ENCODE measurements at places on chromosomes 2 and 18.

GRCh38 chr2:224551693-224552092, 33.5 kb downstream of the CUL3 start:
- no peak for DNase-seq

DNA sequence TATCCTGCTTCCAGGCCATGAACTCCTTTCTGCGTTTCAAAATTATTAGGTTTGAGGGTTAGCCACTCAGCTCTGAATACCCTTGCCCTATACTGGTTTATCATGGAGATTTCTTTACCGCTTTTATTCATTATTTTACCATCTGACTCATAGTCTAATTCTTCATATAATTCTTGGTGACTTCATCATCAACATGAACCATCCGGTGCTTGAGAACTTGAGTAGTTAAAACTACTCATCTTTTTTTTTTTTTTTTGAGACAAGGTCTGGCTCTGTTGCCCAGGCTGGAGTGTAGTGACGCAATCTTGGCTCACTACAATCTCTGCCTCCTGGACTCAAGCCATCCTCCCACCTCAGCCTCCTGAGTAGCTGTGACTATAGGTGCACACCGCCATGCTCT, 94.2 kb upstream of the LHCGR start:
- no peak for DNase-seq

DNA sequence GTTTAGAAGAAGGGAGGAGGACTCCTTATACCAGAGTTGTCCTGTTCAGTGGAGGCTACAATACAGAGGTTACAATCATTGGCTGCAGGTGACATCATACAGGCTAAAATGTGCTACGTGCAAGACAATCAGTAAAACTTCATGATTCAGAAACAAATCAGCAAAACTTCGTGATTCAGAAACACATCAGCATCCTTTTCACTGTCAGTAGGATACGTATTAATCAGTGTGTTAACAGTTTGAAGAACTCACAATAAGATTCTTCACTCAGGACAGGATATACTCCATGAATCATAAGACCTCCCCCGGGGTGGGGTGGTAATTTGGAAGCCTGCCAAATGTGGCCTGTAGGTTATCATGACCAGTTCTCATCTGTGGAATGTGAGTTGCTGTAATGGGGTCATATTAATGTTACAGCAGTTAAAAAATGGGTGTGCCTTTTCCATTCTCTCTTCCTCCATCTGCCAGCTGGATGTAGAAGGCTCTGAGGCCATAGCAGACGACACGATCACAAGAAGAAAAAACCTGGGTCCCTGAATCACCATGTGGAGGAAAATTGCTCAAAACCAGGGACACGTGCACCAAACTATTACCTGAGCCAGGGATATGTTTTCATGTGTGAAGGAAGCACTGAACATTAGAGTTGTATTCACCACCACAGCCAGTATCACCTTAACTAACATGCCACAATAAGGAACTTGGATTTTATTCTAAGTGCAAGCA, 134.8 kb upstream of the CREB1 start:
- no peak for DNase-seq

GRCh38 chr2:240478346-240479110, 43.1 kb downstream of the GPC1 start:
- DNase-seq, result no peak

DNA sequence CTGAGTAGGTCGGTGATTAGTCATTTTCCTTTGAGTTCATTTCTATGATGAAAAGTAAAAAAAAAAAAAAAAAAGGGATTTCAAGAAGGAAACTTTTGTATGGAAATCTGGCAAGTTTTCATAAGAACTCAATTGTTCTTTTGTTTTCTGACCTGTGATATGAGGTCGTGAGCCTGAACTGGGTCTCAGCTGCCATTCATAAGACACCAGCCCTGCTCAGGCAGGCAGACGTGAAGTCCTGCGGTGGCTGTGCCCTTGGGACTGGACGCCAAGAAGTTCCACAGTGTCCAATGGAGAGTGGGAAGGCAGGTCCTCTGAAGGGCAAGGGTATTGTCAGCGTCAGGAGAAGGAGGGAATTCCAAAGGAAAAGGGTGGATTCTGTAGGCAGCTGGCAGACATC, 183.9 kb downstream of the NCK2 start:
- no peak for DNase-seq

DNA sequence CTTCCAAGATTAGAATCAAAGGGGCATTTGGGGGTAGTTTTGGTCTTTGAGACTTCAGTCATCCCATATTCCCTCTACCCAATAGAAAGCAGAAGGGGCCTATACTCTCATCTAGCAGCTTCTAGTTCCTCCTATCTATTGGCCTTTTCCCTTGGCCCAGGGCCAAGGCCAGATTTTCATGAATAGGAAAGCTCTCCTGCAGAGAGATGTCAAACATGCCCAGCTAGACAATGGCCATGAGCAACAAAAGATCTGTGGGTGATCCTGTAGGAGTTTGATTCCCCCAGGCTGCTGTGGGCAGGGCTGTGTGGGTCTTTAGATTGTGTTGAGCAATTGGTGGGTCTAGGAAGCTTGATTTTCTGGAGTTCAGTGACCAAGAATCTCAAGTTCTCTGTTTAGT, 2.9 kb upstream of the ADCYAP1 start:
- DNase-seq, result no peak

DNA sequence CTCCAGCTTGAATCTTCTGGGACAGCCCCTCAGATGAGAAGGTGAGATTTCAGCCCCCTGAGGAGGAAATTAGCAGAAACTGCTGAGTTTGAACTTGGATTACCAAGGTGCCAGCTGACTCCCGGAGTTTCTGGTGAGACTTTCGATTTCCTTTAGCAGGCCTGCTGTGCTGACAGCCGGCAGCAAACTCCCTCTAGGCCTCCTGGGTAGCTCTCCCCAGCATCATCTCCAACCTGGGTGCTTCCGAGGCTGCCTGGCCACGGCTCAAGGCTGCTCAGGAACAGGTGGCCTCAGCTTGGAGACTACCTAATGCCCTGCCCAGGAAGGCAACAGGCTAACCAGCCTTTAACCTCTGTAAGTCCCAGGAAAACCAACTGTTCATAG, 16.5 kb downstream of the SDC1 start:
- no peak for DNase-seq

- DNase-seq, result no peak
Measured at GRCh38 chr2:136019306-136019705, 33.9 kb upstream of the DARS1 start.

GRCh38 chr2:171524018-171524401, 1.7 kb downstream of the CYBRD1 start:
- no peak for DNase-seq

DNA sequence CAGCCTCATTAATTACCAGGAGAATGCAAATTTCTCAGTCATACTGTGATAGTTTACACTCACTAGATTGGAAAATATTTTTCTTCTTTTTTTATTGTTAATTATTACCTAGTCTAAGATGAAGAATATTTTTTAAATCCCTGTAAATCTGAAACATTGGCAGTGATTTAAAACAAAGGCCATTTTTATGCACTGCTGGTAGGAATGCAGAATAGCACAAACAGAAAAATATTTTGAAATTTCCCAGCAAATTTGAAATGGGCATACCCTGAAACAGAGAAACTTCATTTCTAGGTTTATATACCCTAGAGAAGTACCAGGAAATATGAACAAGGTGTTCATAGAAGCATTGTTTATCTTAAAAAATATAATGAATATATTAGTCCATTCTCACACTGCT, 31.0 kb downstream of the DYNAP start:
- DNase-seq, result no peak

DNA sequence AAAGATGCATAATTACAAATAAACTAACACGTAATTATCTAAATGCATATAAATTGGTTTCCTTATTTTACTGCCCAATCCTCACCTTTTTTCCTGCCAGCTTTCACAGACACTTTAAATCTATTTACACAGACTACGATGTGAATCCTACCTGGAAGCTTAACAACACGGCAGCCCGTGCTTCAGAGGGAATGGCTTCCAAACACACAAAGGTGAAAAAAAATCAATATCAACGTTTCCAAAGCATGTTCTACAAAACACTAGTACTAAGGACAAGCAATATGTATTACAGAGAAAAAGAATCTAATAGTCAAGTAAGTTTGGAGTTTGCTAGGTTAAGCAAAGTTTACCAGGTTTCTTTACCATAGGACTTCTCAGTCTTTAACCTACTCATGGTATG, 4.4 kb downstream of the MAP4K3 start:
- no peak for DNase-seq

GRCh38 chr2:45833968-45834344, 182.5 kb downstream of the PRKCE start:
- DNase-seq, result no peak

- DNase-seq, result no peak
Measured at GRCh38 chr2:23586741-23587306, 201.8 kb downstream of the KLHL29 start.

GRCh38 chr2:211611061-211611518, 927.5 kb downstream of the ERBB4 start:
- DNase-seq, result peak; percentile 1

- DNase-seq, result no peak
Measured at GRCh38 chr2:102233132-102233884, 46.5 kb downstream of the IL1RL2 start.

GRCh38 chr2:210399440-210400041, 77.0 kb downstream of the LANCL1 start:
- no peak for DNase-seq

- DNase-seq, result peak; percentile 58
Measured at GRCh38 chr2:23940718-23941620, 706 bp downstream of the UBXN2A start.

- DNase-seq, result no peak
Measured at GRCh38 chr2:126916744-126917143, 18.1 kb downstream of the TEX51 start.

All from CD4-positive, alpha-beta T cell treated with Interleukin-6 for 4 hours (primary cell).